ENCODE measurements at places on chromosomes 1 and 21. TPM values are rescaled to one million over a fixed set of nuclear protein-coding genes. Genes with fewer than 3 reads are reported as not detected.

The FOXO6 gene
- not detected for total RNA-seq

The CFHR2 gene
- not detected for total RNA-seq

The LCE5A gene
- not detected for total RNA-seq

The CLIC6 gene
- total RNA-seq: 0.23 TPM

The SLC66A1 gene
- 13.6 TPM for total RNA-seq

The TOMM40L gene
- total RNA-seq: 8.7 TPM

The AIRE gene
- not detected for total RNA-seq

The ASPM gene
- 6.1 TPM for total RNA-seq

The GCSAML gene
- total RNA-seq: not detected

The FAM163A gene
- total RNA-seq: not detected

The C8A gene
- total RNA-seq: not detected

The MAEL gene
- total RNA-seq: not detected

The NFASC gene
- total RNA-seq: 33.3 TPM

The HMCN1 gene
- total RNA-seq: 133 TPM

The AMY1C gene
- total RNA-seq: not detected

The RBM11 gene
- not detected for total RNA-seq

The MPL gene
- total RNA-seq: not detected

The PTGS2 gene
- 3.5 TPM for total RNA-seq

The CCDC30 gene
- 0.38 TPM for total RNA-seq

The ZSWIM5 gene
- 0.68 TPM for total RNA-seq

The CCSAP gene
- 5.4 TPM for total RNA-seq

The AGMAT gene
- total RNA-seq: 0.53 TPM

The CLDN17 gene
- not detected for total RNA-seq

The ELF3 gene
- total RNA-seq: not detected

The GJA8 gene
- not detected for total RNA-seq

The TFF2 gene
- total RNA-seq: not detected

All from smooth muscle cell of the coronary artery (primary cell).